ENCODE measurements at places on chromosomes 2 and 18. TPM values are rescaled to one million over a fixed set of nuclear protein-coding genes. Genes with fewer than 3 reads are reported as not detected.

- no peak for DNase-seq
Observed at GRCh38 chr2:241074065-241074818, 27.8 kb downstream of the MTERF4 start.

GRCh38 chr2:19140463-19141208 is 217.8 kb downstream of the OSR1 start:
- no peak for DNase-seq

- DNase-seq, result no peak
Observed at GRCh38 chr2:37332560-37332959, 7.9 kb upstream of the PRKD3 start.

Gene HPCAL1
- total RNA-seq, result 118 TPM

Gene IL1RL2
- 1.9 TPM for total RNA-seq

Gene SERPINB10
- not detected for total RNA-seq

Measured in adrenal gland (tissue), 19 donors.